ENCODE measurements at places on chromosomes 2 and 18.

- peak; percentile 32 for DNase-seq
Measured at GRCh38 chr2:207142461-207142860, 23.3 kb downstream of the KLF7 start.

DNA sequence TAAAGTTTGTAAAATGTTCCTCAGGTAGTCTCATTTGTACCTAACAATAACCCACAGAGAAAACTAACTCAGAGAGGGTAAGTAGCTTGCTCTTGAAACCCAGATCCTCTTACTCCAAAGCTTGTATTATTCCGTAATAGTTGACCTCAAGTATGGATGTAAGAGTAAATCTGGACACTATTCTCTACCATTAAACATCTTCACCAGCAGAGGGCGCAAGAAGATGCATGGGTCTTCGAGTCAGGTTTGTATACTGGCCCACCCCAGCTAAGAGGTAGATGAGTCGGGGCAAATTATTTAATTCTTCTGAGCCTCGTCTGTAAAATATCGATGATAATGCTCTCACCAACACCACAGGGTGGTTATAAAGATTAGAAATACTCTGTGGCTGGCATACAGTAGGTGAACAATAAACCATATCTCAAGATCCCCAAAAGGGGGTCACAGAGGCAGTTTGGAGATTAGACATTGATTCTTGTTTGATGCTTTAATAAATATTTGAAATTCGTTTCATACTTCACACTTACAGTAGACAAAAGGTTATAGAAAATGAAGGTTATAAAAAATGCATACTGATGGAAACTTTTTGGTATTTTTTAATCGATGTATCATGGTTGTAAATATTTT, 3.5 kb upstream of the CABLES1 start:
- peak; percentile 77 for DNase-seq

DNA sequence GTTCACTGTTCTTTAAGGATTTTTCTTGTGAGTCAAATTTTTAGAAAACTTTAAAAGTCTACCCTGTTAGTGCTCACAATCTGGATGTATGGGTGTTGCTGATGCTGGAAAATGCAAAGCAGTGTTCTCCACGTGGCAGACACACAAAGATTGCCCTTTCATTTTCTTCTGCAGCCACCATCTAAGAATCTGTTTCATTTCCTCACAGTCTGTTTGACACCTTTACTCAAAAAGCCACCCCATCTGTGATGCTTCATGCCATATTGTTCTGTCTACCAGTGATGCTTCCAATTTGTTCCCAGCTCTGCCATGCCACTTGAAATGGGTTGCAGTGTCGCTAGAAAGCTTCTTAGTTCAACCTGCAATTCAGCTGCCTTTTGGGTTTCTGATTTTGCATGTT, 464.2 kb upstream of the UBE2E3 start:
- no peak for DNase-seq

DNA sequence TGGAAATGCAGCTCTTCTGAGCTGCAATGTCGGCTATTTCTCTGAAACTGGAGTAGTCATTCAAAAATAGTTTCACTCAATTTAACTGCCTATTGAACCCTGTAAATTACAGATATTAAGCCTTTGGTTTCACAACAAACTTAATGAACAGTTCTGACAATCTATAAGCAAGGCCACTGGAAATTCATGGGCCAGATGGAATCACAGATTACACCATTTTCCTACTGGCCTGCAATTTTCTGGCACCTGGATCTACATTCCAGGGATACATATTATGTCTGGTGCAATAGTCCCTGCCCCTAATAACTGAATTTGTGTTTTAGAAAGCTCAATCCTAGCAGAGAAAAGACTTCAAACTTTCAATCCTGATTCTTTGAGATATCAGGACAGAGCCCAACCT, 551.7 kb downstream of the RNF144A start:
- no peak for DNase-seq

DNA sequence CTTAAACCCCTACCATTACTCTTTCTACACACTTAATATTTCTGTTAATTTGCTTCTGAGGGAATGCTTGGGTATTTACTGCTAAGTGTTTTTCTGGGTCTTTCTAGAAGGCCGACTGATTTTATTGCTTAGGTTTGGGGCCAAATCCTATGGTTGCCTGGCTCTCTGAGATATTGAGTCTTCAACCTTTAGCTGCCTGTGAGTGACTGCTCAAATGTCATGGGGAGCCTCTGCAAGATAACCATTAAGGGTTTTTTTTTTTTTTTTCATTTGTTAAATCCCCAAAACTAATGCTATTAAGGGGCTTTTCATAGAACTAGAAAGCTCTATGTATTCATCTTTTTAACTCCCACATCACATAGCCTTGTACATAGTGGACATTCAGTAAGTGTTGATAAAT, 5.0 kb downstream of the OSBPL6 start:
- no peak for DNase-seq

- no peak for DNase-seq
Measured at GRCh38 chr2:219997341-219997851, 370.0 kb downstream of the SLC4A3 start.

All from CD4-positive, alpha-beta T cell treated with Interleukin-2 at 100 ng/mL for 4 hours (primary cell).